CD4-positive, alpha-beta T cell treated with Interferon gamma for 1 hour (primary cell): ENCODE measurements at places on chromosomes 4 and X.

- no peak for DNase-seq
Measured at GRCh38 chr4:188714907-188715306, 575.7 kb downstream of the TRIML1 start.

- DNase-seq = no peak
Measured at GRCh38 chr4:7189066-7189465, 3.3 kb upstream of the SORCS2 start.

GRCh38 chr4:94649381-94650133, 108.2 kb upstream of the BMPR1B start:
- no peak for DNase-seq

DNA sequence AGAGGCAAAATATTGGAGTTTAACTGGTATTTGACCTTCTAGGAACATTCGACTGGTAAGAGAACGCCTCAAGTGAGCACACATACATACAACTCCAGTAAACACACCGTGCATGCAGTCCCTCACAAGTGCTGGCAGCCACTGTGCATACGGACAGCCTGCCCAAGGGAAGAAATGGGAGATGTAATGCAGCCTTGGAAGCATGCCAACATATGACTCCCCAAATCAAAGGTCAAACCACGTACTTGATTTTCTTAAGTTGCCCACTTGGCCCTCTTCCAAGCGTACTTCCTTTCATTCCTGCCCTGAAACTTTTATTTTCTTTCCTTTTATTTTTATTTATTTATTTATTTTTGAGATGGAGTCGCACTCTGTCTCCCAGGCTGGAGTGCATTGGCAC, 206.6 kb downstream of the SPRY1 start:
- no peak for DNase-seq

- DNase-seq = no peak
Measured at GRCh38 chr4:82049294-82049693, 324.5 kb downstream of the HNRNPD start.

DNA sequence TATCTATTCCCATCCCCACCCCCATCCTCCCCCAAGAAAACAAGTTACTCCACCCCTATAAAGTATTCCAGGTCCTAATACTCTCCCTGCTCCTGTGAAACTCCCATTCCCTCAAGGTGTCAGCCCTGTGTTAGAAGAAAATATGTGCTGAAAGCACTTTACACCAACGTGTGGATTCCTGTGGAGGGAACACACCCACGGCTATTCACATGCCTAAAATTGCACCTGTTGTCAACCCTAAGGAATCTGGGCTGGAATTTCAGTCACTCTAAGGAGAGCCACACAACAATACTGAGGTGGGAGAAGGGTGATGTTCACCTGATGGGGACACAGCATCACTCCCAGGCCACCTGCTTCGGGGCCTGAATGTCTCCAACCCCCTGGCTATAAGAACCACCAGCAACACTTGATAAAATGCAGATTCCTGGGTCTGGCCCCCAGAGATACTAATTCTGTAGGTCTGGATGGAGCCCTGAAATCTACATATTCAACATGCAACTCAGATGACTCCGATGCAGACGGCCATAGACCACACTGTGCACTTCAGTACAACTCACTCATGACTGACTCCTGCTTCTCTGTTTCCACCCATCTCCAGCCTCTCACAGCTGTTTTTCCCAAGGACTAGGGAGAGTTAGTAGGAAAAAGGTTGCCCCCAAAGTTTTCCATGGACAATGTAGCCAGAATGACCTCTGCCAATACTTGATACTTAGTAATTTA, 15.8 kb downstream of the SCD5 start:
- no peak for DNase-seq

- no peak for DNase-seq
Measured at GRCh38 chr4:48954314-48954713, 31.8 kb upstream of the CWH43 start.

DNA sequence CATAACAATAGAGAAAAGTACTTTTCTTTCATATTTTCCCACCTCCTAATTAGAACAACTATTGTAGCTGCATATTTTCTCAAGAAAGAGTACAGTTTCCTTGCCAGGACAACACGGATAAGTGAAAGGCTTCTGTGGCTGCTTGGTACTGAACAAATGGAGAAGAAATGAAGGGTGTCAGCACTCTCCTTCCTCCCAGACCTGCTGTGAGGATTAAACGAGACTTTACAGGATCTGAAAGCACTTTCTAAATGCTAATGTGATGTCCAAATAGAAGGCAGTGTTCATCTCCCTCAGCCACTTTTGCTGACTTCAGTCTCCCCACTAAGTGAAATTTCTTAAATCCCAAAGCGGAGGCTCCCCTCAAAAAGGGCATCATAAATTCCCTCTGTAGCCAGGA, 13.9 kb downstream of the NIPAL1 start:
- DNase-seq = no peak

DNA sequence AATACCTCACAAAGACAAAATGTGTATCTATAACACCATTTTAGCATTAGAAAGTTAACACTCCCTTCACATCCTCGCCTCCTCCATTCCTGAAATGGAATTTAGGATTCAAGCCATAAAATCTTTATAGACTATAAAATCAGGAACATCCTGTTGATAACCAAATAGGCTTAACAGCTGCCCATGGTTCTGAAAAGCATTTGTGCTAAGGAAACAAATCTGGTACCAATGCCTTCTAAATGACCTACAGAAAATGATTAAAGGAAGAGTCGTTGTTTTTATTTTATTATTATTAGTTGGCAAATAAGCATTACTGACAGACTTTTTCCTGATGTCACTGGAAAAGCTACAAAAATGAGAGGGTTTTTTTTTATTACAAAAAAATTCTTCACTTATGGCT, 79.8 kb downstream of the PAPSS1 start:
- no peak for DNase-seq

DNA sequence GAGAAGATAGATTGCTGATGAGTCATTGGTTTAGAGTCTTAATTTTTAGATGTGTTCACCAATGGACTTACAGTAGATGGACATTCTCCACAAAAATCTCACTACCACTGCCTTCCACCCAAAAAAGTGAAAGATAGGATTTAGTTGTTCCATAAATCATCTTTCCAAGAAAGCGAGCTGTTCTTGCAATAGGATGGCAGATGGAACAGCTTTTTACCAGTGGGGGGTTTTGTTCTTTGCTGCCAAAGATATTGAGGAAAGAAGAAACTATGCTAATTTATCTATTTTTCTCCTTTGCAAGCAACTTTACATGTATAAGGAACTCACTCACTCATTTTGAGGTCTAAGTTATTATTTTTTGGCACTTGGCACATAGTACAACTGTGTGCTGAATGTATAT, 109.5 kb downstream of the ADGRL3 start:
- DNase-seq = no peak

DNA sequence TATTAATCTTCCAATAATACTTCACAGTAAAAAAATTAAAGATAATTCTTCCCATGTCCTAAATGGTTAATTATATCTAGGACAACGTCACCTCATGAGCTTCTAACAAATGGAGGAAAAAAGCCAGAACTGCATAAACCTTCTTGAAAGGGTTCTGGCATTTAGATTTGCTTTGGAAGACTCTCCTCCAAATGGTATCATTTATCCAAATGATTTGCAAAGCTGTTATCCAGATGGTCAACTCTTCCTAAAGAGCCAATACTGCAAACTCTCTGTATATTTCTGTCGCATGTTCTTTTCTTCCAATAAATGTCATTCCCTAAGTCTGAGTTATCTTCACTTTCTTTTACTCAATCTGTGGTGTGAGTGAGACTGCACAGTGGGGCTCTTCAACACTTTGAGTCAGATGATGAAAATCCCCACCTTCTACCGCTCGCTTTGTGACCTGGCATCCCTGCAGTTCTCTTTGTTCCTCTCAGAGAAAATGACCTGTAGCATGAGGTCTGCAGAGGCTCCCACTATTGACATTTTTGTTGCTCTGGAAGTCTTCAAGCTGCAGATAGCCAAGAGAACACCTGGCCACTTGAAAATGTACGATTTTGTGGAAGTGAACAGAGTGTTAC, 52.9 kb downstream of the TMEM150C start:
- DNase-seq = no peak

DNA sequence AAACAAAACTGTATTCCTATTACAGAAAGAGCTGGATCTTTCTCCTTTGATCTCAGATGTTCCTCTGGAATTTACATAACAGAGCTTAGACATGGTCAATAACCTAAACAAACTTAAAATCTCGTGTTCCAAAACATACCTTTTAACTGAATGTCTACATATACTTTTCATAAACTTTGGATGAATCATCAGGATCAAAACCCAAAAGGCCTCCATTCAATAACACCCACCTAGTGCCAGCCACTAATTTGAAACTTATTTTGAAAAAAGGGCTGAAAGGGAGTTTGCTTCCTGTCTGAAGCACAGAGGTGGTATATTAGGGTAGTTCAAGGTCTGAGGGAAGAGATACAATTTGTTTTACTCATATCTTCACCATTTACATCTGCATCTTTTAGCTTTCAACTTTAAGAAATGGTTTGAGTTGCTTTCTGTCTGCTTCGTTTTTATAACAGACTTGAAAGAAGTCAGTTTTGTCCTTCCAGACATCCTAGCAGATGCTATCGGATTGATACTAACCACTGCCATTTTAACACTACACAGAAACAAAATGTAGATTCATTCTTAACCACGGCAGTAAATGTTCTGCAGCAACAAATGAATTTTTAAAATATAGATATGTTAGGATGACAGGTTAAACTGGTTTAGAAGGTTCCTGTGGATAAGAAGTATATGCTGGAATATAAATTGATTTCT, 242.8 kb upstream of the DKK2 start:
- no peak for DNase-seq

GRCh38 chr4:48252313-48252712, 17.3 kb downstream of the TEC start:
- DNase-seq = no peak

GRCh38 chrX:19190902-19191301, 68.6 kb upstream of the ADGRG2 start:
- DNase-seq = no peak

DNA sequence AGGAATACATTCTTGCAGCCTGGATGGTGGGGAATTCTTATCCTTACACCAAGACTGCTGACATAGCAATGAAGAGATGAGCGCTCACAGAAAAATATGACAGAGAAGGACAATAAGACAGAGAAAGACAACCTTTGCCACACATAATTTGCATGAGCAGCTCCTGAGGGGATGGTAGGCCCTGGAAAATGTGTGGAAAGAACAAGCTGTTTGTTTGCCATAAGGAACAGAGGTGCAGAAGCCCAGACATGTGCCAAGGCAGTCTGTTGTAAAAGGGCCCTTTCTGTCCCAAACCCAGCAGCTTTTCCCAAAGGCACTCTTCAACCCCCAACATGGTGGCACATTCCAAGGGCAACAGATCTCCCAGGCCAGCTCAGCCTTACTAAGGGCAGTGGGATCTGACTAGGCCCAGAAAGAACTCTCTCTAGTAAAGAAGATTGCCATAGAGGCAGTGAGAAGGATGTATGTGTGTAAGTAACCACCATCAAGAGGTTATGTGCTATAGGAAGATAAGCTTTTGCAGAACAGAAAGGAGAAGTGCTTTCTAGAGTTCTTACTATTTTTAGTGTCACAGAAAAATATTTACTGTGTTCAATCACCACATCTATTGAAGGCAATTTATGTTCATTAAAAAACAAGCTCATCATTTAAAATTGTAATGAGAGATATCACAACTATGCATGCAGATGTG, 287.0 kb upstream of the RASGEF1B start:
- no peak for DNase-seq

DNA sequence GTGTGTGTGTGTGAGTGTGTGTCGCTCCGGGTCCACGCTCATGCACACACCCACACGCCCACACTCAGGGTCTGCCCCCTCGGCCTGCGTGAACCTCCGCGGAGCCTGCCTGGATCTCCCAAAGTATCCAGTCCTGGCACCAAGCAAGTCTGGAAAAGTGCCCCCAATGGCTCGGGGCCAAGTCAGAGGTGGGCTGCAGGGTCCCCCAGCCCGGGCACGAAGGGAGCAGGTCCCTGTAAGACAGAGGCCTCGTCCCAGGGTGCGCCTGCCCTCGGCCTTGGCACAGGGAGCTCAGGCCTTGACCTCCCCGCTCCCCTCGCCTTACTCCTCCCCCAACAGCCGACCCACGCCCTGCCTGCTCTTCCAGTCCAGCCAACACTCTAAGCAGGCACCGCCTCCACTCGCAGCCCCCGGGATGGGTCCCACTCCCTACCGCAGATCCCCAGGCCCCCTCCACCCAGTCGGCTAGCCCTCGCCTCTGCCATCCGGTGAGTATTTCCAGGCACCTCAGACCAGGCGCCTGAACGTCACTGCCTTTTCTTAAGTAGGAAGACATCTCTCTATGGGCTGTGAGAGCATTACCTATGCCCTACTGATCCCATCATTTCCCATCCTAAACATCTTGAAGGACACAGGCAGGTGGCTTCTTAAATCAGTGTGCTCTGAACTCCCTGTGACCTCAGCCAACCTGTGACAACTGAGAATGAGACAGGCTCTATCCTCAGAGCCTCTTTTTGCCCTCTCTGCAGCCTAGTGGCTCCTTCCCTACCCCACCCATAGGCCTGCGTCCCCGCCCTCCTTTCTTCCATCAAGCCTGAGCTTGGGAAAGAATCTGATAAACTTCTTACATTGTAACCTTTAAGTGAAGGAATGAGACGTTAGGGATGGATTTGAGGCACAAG, 704 bp downstream of the FAM114A1 start:
- no peak for DNase-seq

- no peak for DNase-seq
Measured at GRCh38 chr4:15161439-15161838, 159.2 kb downstream of the CPEB2 start.

DNA sequence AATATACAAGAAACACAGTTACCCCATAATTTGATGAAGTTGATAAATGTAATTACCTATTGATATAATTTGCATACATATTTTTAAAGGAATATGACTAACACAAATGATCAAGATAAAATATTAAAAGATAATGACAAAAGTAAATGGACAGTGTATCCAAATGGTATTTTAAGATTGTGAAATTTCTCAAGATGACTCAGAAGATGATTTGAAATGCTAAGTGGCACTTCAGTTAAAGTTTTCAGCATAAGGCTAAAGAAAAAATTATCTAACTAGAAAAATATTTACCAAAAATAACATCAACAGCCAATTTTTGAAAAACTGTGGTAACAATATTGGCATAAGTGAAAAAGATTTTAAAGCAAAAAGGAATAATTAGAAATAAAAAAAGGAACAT, 248.4 kb upstream of the NDST4 start:
- DNase-seq = no peak

- no peak for DNase-seq
Measured at GRCh38 chr4:101649790-101650515, 140.6 kb upstream of the BANK1 start.

GRCh38 chrX:74923942-74924448, 1.3 kb downstream of the NEXMIF start:
- no peak for DNase-seq

- DNase-seq = no peak
Measured at GRCh38 chrX:130094696-130095095, 15.6 kb downstream of the ELF4 start.

DNA sequence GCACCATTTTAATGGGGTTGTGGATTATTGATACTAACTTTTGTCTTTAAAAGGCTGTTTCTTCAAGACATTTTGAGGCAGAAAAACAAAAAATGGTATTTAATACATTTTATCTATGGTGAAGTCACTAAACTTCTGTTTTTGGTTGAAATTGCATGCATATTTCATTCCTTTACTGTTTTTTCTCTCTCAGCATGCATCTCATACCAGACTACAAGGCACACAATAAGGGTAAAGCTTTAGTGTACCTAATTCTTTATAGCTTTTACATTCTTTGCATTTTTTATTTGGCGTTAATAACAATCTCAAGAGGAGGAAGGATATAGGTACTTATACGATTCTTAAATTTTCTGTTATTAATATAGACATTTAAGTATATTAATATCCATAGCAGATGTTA, 151.0 kb upstream of the DKK2 start:
- no peak for DNase-seq

- DNase-seq = peak; percentile 31
Measured at GRCh38 chr4:9762823-9763475, 18.5 kb upstream of the DRD5 start.
